ENCODE measurements at places on chromosomes 4 and X.

DNA sequence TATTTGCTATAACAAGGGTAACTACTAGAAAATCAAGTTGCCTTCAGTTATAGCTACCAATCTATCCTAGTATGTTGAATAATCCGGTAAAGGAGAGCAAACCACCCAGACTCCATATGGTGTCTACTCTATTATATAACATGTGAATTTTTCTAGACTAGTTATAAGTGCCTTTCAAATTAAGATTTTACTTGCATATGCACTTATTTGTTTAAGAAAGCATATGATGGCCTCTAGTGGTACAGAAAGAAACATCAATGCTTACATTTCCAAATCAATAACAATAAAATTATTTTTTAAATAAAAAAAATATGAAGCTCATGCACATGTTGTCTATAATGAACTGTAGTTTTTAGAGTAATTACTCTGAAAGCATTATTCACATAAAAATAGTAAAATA is 1516.4 kb upstream of the PABPC4L start:
- no peak for DNase-seq

DNA sequence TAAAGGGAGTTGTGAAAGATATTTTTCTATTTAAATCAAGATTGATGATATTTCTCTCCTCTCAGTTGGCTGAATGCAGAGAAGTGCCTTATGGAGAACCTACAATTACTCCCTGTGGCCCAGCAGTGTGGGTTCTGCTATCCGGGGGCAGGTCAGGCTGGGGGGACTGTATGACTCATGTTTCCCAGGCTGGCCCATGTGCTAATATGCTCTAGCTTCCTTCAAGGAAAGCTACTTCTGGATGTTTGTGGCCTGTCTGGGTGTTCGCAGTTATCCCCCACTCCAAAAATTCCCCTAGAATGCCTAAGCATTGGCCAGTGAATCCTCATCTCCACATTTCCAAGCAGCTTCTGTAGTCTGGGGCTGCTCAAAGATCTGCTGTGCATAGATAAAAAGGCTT is 58.9 kb upstream of the SPP1 start:
- no peak for DNase-seq

- DNase-seq, result no peak
Observed at GRCh38 chrX:46670316-46670715, 88.6 kb downstream of the SLC9A7 start.

- DNase-seq, result no peak
Observed at GRCh38 chrX:121479406-121479805, 432.0 kb downstream of the GLUD2 start.

- no peak for DNase-seq
Observed at GRCh38 chr4:10281996-10282395, 165.4 kb upstream of the WDR1 start.

- DNase-seq, result peak; percentile 40
Observed at GRCh38 chr4:133150486-133151340, 1.6 kb downstream of the PCDH10 start.

- no peak for DNase-seq
Observed at GRCh38 chr4:87227751-87228151, 7.3 kb upstream of the KLHL8 start.

GRCh38 chr4:137300776-137301175 is 231.5 kb downstream of the PCDH18 start:
- no peak for DNase-seq

- peak; percentile 40 for DNase-seq
Observed at GRCh38 chrX:103254171-103254824, 657 bp downstream of the TCEAL8 start.

- no peak for DNase-seq
Observed at GRCh38 chrX:8579602-8580001, 115.0 kb downstream of the VCX3B start.

Data from activated naive CD8-positive, alpha-beta T cell treated with anti-CD3 and anti-CD28 coated beads, Interleukin-2, amount 10 ng/mL, durations not matched to agents 7 days and 5 days (primary cell).